Astrocyte (in vitro differentiated cells and primary cell): ENCODE measurements at places on chromosomes 12 and 14. TPM values are rescaled to one million over a fixed set of nuclear protein-coding genes. Genes with fewer than 3 reads are reported as not detected.

The CD4 gene
- total RNA-seq: 0.54 and 0.72 TPM in 2 replicates

GRCh38 chr14:38419579-38419978, 163.7 kb upstream of the CLEC14A start:
- no peak overlapping the region for H3K27ac ChIP-seq
- peak; percentile 10 for DNase-seq
- no peaks in the 10 kb centered on the region for H3K27me3 ChIP-seq

DNA sequence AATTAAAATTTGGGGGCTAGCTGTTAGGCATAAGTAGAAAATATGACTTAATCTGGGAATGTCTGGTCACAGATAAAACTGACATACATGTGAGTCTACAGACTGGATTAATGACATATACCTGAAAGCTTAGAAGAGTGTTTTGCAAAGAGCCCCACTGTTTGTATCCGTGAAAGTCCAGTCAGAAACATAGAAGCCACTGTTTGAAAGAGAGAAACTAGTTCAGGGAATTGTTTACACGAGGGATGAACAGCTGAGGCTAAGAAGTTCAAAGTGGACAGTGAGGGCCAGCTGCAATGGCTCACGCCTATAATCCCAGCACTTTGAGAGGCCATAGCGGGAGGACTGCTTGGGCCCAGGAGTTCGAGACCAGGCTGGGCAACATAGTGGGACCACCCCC, 36.2 kb upstream of the SGPP1 start:
- H3K4me1 ChIP-seq: no peaks in the 10 kb centered on the region
- no peak overlapping the region for H3K27ac ChIP-seq
- DNase-seq: no peak

- DNase-seq: no peak
- no peaks in the 10 kb centered on the region for H3K4me1 ChIP-seq
- H3K36me3 ChIP-seq: no peaks in the 10 kb centered on the region
- H3K27ac ChIP-seq: no peak overlapping the region
- no peaks in the 10 kb centered on the region for H3K27me3 ChIP-seq
- no peak overlapping the region for H3K4me3 ChIP-seq
Observed at GRCh38 chr14:101109981-101110728, 206.6 kb upstream of the RTL1 start.

- H3K36me3 ChIP-seq: no peaks in the 10 kb centered on the region
- H3K4me1 ChIP-seq: peaks cover 8% of the 10 kb centered on the region
- peaks cover 17% of the 10 kb centered on the region for H3K27me3 ChIP-seq
- no peak overlapping the region for H3K27ac ChIP-seq
- DNase-seq: peak; percentile 20
Observed at GRCh38 chr12:70366581-70367257, 629 bp downstream of the KCNMB4 start.

- peaks cover 21% of the 10 kb centered on the region for H3K4me1 ChIP-seq
- no peak overlapping the region for H3K4me3 ChIP-seq
- no peak overlapping the region for H3K27ac ChIP-seq
- H3K27me3 ChIP-seq: no peaks in the 10 kb centered on the region
- H3K36me3 ChIP-seq: no peaks in the 10 kb centered on the region
Observed at GRCh38 chr14:73774241-73774570, 60.0 kb upstream of the PNMA1 start.

DNA sequence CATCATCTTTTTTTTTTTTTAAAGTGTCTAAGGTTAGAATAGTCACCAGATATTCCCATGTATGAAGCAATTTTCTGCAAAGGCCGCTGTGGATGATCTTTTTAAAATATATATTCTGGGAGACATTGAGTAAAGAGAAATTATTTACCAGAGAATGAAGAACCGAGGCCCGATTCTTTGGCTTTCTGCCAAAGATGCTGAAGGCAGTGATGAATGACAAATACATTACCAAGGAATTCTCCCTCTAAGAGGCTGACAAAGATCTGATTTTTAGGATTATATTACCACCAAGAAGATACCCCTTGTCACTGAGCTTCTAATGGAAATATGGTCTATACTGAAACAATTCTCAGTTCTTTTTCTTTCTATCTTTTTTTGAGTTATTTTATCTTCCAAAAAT, 336.8 kb downstream of the NAV3 start:
- H3K4me3 ChIP-seq: no peak overlapping the region
- no peaks in the 10 kb centered on the region for H3K27me3 ChIP-seq
- no peak overlapping the region for H3K27ac ChIP-seq
- H3K36me3 ChIP-seq: peaks cover 4% of the 10 kb centered on the region
- no peaks in the 10 kb centered on the region for H3K4me1 ChIP-seq

The GPR65 gene
- 0.50 and 0.54 TPM in 2 replicates for total RNA-seq

DNA sequence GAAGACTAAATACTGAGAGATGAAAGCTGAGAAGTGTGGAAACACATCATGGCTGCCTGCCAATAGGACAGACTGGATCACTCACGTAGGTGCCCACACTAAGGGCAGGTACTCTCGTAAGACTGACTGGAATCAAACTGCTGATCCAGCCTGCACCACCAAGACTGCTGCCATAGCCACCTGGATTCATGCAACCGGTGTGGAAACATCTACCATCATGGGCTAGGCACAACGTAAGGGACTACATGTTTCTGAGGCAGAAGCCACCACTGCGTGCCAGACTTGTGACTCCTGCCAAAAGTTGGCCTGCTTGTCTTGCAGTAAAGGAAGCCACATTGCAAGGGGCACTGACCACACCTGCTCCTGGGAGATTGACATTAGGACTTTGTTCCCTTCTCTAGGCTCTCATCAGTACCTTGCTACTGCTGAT, 3.8 kb downstream of the POMT2 start:
- no peak overlapping the region for H3K27ac ChIP-seq
- no peaks in the 10 kb centered on the region for H3K27me3 ChIP-seq
- DNase-seq: no peak
- H3K4me1 ChIP-seq: peaks cover 22% of the 10 kb centered on the region

The NANOG gene
- total RNA-seq: 0.16 and 0.94 TPM in 2 replicates

DNA sequence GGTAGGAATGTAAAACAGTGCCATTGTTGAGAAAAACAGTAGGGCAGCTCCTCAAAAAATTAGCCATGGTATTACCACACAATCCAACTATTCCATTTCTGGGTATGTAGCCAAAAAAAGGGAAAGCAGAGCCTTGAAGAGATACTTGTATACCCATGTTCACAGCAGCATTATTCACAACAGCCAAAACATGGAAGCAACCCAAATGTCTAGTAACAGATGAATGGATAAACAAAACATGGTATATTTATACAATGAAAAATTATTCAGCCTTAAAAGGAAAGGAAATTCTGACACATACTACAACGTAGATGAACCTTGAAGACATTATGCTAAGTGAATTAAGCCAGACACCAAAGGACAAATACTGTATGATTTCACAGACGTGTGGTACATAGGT, 67.6 kb upstream of the GNG2 start:
- no peak overlapping the region for H3K27ac ChIP-seq
- H3K4me1 ChIP-seq: no peaks in the 10 kb centered on the region
- peak; percentile 41 for DNase-seq
- no peaks in the 10 kb centered on the region for H3K27me3 ChIP-seq
- H3K36me3 ChIP-seq: no peaks in the 10 kb centered on the region
